ENCODE measurements at places on chromosomes 3 and 15.

DNA sequence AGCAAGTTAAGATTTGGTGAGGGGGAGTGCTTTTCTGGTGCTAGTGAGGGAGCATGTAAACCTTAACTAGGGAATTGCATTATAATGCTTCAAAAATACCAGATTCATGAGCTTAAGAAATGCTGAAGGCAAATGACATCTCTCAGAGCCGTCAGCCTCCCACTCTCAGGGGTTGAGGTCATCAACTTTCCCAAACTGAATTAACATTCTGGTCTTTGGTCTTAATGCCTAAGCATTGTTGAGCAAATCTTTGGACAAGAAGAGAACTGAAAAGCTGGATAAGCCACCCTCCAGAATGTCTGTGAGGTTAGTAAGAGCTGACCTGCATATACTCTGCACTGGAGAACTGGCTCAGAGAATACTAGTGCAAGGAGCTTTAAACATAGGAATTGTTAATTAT is 124.9 kb upstream of the GAP43 start:
- no peak for DNase-seq

DNA sequence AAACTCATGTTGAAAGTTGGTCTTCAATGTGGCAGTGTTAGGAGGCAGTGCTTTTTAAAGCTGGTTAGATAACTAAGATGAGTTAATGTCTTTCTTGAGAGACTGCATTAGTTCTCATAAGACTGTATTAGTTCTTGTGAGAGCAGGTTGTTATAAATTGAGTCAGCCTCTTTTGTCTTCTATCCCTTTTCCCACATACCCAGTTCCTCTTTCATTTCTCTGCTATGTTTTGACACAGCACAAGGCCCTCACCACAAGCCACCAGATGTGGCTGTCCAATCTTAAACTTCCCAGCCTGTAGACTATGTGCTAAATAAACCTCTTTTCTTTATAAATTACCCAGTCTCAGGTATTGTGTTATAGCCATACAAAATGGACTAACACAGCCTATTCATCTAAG is 94.6 kb upstream of the SNTN start:
- DNase-seq: no peak

GRCh38 chr3:97389936-97390335 is 374.6 kb upstream of the ARL6 start:
- DNase-seq: no peak

DNA sequence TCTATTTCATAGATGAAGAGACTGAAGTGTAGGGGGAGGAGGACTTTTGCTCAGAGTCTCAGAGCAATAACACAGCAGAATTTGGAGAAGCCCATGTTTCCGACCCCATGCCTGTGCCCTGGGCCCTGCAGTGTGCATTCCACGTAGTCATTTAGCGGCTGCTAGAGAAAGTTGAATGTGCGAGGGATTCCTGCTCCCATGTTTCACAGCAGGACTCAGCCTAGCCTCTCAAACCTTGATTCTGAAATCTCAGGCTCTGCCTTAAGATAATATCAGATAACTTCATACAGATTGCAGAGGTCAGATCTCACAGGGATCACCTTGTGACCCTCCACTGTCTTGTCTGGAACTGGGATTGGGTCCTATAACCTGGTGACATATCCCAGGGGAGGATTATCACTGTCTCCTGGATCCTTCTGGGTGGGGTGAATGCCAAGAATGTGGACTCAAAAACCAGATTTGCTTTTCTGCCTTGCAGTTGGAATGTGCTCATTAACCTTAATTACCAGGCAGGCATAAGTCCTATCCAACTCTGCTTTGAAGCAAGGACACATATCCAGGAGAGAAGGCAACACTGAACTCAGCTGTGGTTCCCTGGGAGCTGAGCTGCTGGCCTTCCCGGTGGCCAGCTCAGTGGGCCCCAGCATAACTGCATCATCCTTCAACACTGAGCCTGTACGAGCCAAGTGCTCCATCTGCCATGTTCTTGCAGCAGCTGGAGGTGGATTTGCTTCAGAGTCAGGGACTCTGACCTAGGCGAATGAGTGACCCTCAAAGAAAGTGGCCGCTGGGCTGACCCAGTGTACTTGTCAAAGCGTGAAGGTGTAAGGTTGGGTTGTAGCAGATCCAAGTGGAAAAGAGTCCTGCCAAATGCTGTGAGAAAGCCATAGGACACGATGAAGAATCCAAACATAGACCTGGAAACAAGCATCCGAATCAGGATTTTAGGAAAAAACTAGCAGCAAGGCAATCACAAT is 43.0 kb downstream of the CTXND1 start:
- DNase-seq: no peak

- no peak for DNase-seq
Measured at GRCh38 chr15:33104212-33104611, 90.3 kb downstream of the FMN1 start.

DNA sequence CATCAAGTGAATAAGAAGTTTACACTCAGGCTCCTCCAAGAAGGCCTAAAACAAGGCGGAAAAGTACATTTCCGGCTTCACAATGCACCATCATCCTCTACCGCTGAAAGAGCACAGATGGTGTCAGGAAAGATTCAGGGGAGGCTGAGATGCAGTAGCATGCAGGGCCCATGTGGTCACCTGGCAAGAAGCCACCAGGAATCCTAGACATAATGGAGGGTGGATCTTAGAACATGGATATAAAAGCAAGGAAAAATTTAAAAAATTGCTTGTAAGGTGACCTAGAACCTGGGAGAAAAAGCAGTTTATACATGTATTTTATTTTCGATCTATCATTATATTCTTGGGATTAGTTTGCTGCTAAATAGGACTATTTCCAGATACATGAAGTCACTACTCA is 21.9 kb upstream of the OTOL1 start:
- DNase-seq: no peak

GRCh38 chr3:25046911-25047771 is 380.9 kb upstream of the RARB start:
- DNase-seq: no peak

DNA sequence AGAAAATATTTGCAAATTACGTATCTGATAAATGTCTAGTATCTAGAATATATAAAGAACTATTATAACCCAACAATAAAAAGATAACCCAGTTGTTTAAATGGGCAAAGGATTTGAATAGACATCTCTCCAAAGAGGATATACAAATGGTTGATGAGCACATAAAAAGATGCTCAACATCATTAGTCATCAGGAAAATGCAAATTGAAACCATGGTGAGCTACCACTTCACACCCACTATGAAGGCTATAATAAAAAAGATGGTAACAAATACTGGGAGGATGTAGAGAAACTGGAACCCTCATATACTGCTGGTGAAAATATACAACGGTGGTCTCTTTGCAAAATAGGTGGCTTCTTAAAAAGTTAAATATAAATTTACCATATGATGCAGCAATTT is 28.0 kb downstream of the RAD51 start:
- DNase-seq: no peak

GRCh38 chr3:161946443-161946960 is 449.9 kb downstream of the OTOL1 start:
- DNase-seq: no peak

- DNase-seq: no peak
Measured at GRCh38 chr3:65439641-65440284, 599.0 kb downstream of the MAGI1 start.

- DNase-seq: no peak
Measured at GRCh38 chr15:36400936-36401585, 178.4 kb upstream of the CDIN1 start.

DNA sequence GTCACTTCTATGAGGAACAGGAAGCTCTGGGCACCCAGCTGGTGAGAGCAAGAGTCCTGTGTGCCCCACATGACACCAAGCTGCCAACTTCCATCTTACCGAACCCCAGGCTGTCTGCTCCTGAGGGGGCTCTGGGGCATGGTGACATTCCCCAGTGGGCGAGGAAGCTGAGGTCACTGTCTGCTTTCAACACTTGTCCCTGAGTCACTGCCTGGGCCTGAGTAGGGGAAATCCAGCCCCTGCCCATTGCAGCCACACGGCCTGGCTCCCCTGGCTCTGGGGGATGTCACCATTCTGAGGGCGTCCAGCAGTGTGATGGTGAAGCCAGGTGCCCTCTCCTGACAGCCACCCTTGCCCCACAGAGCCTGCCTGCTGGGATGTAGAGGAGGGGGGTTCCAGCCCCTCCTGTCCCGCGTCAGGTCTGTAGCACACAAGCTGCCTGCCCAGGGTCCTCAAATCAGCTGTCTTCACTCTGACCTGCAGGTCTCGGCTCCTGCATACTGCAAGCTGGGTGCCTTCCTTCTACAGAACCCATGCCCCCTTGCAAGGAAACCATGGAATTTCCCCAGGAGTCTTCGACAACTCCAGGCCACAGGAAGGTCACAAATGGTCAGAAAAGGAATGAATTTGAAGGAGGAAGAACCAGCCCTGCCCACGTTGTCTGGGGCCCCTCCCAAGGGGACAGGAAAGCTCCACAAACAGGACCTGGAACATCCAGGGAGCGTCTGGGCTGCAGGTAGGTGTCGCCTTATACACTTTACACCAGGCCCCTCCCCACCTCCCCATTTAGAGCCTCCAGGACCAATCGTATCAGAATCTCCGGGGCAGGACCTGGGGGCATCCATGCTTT is 69.9 kb upstream of the GATM start:
- DNase-seq: no peak

DNA sequence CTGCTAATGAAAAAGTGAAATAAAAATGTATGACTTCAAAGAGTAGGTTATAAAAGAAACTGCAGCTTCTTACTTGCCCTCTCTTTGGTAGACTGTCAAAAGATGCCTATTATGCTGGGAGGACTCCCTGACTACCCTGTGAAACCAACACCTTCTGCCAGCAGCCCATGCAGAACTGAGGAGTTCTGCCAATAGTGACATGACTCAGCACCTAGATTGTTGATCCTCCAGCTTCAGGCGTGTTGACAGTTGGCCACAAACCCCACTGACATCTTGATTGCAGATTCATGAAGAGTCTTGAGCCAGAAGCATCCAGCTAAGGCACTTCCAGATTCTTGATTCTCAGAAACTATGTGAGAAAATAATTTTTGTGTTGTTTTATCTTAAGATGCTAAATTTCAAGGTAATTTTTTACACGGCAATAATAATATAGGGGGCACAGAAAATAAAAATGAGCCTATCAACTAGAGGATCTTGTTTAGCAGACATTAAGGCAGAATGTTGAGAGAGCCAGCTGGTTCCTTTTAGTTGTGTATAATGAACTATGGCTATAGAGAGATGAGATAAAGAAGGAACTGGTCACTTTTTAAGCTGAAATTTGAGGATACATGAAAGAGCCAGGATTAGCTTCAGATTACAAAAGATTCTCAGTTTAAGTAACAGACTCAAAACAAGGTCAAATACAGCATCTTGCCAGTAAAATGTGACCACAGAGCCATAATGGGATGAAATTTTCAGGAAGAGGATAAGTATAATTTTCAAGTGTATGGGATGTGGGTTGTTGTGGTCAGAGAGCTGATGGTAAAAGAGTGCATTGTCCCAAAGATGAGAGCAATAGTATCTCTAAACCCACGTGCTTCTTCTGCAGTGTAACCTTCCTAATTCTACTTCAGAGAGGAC is 588.7 kb upstream of the CBLB start:
- no peak for DNase-seq
